Osteoblast (primary cell): ENCODE measurements at places on chromosomes 13 and 19. TPM values are rescaled to one million over a fixed set of nuclear protein-coding genes. Genes with fewer than 3 reads are reported as not detected.

PSG1 gene
- total RNA-seq = 0.36 and 1.2 TPM in 2 replicates

SLC17A7 gene
- total RNA-seq = under 0.01 TPM in 2 replicates

CYP4F22 gene
- total RNA-seq = not detected in 2 replicates

C19orf18 gene
- 0.36 TPM in 1 of 2 replicates, not detected in the other for total RNA-seq

CCDC124 gene
- total RNA-seq = 15.9 and 21.5 TPM in 2 replicates

WDR88 gene
- total RNA-seq = not detected in 2 replicates

RFPL4A gene
- total RNA-seq = not detected in 2 replicates

RNF17 gene
- under 0.01 TPM in 1 of 2 replicates, not detected in the other for total RNA-seq

PCDH9 gene
- total RNA-seq = 1.1 and 2.9 TPM in 2 replicates
